Thoracic aorta (tissue), 2 donors: ENCODE measurements at places on chromosomes 11 and 22. TPM values are rescaled to one million over a fixed set of nuclear protein-coding genes. Genes with fewer than 3 reads are reported as not detected.

Gene OR8D1
- total RNA-seq: not detected

Gene SLC29A2
- 2.5 TPM for total RNA-seq

Gene SSTR3
- not detected for total RNA-seq

Gene MRGPRX1
- total RNA-seq: not detected

Gene AMOTL1
- 64.2 TPM for total RNA-seq
